ENCODE measurements at places on chromosomes 5 and 9.

DNA sequence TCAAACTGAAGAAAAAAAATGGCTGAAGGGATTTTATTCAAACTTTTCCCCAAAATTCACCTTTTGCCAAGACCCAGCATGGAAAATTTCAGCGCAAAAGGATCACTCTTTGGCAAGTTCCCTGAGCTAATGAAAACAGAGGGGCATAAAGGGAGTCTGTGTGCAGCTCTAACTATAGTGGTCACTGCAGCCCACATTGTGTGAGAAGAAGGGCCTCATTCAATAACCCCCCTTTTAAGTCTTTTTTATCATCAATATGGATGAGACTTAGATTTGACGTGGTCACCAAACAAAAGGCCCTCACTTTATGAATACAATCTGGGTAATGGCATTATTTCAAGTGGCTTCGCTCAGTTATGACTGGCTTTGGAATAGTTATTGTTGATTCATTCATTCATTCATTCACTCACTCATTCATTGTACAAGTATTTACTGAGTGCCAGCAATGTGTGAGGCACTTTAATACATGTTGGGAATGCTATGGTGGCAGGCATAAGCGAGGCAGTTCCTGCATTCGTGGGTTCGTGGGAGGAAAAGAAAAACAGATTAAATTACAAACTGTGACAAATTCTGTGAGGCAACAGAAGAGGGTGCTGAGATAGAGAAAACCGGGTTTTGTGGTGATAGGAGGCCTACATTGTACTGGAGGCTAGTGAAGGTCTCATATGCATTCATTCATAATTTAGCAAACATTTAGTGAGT, 145.7 kb upstream of the KLF4 start:
- DNase-seq = no peak

GRCh38 chr5:172891716-172892421, 57.8 kb downstream of the ERGIC1 start:
- DNase-seq = no peak

DNA sequence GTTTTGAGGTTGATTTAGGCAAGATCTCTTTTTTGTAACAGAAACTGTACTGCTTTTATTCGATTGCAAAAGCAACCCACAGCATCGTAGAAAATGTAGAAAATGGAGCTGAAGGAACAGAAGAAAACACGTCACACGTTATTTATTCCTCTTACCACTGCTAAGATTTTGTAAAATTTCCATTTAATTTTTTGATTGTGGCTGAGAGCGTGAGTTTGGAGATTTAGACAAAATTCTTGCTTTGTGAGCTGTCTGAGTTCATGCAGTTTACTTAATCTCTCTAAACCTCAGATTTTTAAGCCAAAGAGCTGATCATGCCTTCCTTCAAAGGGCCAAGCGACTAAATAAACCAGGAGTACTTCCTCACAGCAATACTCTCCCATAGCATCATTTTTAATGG, 24.8 kb downstream of the DPYSL3 start:
- DNase-seq = no peak

- no peak for DNase-seq
Observed at GRCh38 chr9:121324316-121324715, 45.7 kb downstream of the STOM start.

DNA sequence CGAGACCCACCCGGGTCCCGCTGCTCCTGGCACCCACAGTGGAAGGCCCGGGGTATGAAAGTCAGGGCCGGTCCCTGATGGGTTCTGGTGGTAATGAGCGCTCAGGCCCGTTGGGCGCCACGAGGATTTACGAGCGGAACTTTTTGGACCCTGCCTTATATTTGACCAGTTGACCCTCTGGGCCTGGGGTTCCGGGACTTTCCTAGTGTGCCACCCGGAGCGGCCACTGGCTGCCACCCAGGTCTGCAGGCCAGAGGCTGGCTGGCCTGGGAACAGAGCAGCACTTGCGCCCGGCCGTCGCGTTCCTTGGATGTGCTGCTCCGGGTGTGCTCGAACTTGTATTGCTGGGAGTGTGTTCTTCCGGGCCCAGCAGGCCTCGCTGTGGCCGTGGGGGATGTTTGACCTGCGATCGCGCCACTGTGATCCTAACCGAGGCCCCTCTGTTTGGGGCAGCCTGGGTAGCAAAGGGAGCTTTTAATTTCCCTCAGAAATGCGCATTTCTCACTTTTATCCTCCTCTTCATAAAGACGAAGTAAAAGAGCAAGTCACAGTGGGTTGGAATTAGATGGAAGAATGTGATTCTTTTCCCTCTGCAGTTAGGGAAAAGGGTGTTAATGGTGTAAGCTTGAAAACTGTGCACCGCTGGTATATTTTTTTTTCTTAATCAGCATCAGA, 1.2 kb downstream of the F2RL1 start:
- no peak for DNase-seq

- no peak for DNase-seq
Observed at GRCh38 chr5:138574744-138575193, 432 bp downstream of the HSPA9 start.

- no peak for DNase-seq
Observed at GRCh38 chr9:131728546-131728910, 11.3 kb downstream of the RAPGEF1 start.

DNA sequence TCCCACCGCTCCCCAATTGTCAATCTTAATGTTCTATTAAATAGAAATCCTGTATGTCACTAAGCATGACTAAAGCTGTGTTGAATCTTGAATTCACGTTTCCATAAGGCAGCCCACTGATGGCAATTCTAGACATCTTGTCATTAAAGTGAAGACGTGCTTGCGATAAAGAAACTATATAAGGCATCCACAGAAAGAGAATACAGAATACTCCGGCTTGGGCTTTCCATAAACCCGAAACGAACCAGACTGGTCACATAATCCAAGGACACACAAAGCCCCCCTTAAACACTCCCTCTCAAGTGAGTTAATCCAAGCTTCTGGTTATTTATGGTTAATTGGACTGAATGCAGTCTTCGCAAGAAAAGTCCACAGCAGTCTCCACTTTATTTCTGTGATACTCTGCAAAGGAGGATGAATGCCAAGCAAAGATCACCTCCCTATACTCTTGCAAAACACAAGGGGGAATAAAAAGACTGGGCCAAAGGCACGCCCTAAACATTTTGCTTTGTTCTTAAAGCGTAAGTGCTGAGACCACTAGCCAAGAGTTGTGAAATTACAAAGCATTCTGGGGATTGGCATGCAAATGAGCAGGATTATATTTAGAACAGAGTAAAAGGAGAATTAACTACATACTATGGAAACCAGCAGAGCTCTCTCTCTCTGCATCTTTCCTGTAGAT, 54.7 kb downstream of the DPYSL3 start:
- no peak for DNase-seq

DNA sequence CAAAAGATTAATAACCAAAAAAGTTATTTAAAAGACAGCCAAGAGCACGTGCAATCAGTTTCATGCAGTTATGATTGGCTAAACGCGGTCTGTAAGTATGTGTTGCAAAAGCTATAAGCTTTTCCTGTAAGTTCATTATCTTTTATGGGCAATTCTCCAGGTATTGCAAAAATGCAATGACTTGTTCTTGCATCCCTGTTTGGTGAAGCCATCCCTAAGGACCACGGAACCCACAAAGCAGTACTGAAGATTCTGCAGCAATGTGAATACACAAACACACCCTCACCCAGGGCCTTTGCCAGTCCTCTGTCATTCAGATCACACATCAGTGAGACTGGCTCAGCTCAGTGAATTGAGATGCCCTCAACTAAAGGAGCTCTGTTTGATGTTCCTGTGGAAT, 11.4 kb downstream of the GCNT4 start:
- no peak for DNase-seq

- no peak for DNase-seq
Observed at GRCh38 chr9:33248606-33249005, 8.6 kb downstream of the SPINK4 start.

Data from stimulated activated CD4-positive, alpha-beta T cell treated with anti-CD3 and anti-CD28 coated beads, Interleukin-4, amount 100 ng/mL, for 4 hours (primary cell).